ENCODE measurements at places on chromosomes 5 and 9.

GRCh38 chr5:178383301-178383918 is 150.8 kb upstream of the PHYKPL start:
- DNase-seq = no peak

- DNase-seq = no peak
Observed at GRCh38 chr9:124482431-124483031, 24.7 kb downstream of the NR5A1 start.

DNA sequence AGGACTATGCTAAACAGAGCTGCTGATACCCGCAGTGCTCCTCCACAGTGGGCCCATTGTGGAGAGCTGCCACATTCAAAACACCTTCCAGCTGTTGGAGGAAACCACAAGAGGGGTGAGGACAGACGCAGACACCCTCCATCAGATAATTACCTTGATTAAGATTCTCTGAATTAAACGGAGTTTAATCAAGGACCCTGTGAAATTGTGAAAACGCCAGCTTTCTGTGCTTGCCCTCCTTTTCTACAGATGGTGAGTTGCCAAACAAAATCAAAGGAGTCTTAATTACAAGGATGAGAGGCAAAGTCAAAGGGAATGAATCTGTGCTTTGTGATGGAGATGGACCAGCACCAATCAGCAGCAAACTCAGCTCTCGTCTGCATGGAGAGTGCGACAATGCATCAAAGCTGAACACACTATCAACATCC is 596.1 kb downstream of the ELAVL2 start:
- no peak for DNase-seq

- DNase-seq = no peak
Observed at GRCh38 chr9:95502248-95502647, 14.5 kb downstream of the PTCH1 start.

DNA sequence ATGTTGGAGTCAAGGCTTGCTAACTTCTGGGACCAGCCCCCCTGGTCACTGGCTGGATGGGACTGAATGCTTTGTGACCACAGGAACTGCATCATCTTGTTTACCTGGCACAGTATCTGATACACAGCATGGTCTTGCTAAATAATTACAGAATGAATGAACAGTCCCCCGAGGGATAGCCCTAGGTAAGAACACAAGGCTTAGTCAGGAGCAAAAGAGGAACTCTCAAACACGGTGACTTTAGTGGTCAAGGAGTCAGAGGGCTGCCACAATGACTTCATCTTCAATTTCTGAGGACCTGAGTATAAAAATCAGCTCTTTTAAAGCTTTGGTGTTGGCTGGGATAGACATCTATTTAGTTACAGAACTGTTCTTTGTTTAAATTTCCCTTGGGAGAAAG is 15.1 kb upstream of the CXCL14 start:
- no peak for DNase-seq

DNA sequence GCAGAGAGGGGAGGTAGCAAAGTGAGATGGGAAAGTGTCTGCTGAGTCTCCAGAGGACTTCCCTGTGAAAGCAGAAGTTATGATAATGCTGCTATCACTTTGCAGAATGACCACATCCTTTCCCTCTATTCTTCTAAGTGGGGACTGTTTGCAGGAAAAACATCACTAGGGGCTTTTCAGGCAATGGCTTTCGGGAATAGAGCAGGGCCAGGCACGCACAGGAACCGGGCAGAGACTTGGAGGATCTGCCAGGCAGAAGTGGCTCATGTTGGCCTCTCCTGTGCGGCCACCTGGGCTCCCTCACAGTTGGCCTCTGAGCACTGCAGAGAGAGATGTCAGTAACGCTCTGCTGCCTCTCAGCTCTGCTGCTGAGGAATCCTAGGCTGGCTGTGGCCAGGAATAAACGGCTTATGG is 214.7 kb downstream of the MAST4 start:
- no peak for DNase-seq

DNA sequence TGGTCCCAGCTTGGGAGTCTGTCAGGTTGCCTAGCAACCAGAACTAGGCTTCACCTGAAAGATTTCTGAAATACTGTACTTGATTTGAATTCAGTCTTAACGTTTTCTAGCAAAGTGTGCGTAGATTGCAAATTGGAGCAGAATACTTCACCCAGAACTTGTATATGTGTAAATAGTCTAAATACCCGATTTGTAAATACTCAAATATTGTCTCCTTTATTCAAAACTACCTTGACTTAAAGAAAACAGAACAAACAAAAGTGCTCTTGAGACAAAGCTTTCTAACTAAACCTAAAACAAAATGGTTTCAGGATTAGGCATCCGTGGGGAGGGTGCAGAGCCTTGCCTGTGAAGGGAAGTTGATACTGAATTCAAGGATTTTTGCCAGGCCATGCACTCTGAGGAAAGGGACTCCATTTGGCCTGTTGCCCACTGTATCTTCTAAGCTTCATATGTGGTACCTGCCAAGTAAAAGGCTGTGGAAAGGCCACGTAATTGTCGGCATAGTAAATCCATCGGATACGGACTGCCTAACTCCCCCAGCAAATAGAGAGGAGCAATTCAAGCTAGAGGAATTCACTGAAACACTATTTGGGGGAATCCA is 744 bp upstream of the HMGCS1 start:
- no peak for DNase-seq

DNA sequence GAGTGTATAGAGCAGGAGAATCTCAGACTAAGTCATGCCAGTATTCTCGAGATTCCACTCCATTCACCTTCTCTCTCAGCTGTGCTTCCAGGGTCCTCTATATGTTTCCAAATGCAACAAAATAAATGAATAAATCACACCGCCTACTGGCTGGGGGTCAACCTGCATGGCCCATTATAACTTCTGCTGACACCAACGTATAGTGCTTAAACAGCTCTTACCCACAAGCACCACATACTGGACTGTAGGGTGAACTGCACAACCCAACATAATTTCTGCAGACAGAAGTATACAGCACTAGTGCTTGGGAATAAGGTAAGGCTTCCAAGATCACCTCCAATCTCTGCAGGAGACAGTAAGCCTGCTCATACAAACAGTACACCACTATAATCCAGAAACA is 33.1 kb upstream of the HTR4 start:
- no peak for DNase-seq

DNA sequence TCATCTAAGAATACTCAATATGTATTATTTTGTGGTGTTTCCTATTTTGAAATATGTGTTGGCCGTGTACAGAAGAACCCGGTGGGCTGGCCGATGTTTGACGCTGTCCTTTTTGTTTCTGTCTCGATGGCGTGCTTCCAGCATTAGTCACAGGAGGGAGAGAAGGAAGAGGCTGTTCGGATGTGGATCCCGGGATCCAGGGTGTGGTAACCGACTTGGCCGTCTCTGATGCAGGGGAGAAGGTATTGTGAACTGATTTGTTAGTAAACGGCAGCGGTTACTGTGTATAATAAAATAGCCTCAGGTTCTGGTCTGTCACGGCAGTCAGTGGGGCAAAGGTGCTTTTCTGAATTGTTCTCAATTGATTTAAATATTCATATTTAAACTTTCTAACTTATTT is 275.0 kb downstream of the ARHGEF28 start:
- DNase-seq = no peak

DNA sequence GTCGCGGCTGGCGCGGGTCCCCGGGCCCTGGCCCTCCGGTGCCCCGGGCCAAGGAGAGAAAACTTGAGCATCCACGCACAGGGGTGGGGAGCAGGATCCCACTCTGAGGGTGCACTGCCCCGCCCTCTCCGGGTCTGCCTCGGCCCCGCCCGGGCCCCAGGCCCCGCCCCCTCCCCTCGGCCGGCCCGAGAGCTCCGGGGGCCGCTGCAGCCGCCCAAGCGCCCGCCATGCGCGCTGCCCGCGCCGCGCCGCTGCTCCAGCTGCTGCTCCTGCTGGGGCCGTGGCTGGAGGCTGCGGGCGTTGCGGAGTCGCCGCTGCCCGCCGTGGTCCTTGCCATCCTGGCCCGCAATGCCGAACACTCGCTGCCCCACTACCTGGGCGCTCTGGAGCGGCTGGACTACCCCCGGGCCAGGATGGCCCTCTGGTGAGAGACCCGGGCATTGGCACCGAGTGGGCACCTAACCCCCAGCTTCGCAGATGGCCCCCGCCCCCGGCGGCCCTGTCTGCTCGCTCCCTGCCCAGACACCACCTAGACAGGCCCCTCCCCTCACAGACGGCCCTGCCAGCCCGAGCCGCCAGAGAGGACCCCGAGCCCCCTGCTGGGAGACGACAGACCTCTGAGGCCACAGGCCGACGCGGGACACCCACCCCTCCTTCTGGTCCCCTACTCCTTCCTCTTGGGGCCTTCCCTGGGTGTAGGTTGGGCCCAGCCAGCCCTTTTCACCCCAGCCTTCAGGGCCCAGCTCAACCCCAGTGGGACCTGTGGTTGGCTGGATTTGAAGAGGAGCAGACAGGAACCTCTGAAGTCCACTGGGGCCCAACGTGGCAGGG is at the start of gene CERCAM:
Gene CERCAM, plus strand, starts transcription at position 207 of the 831 bp plus-strand sequence. Its CDS starts 21 bp downstream, at position 228.
- DNase-seq = peak; percentile 17

- no peak for DNase-seq
Observed at GRCh38 chr5:133534566-133534965, 77.8 kb downstream of the FSTL4 start.

- DNase-seq = no peak
Observed at GRCh38 chr5:176809544-176810080, 747 bp upstream of the UNC5A start.

GRCh38 chr5:153534102-153534501 is 43.6 kb downstream of the GRIA1 start:
- DNase-seq = no peak

- DNase-seq = no peak
Observed at GRCh38 chr5:126965061-126965475, 65.3 kb downstream of the MARCHF3 start.

DNA sequence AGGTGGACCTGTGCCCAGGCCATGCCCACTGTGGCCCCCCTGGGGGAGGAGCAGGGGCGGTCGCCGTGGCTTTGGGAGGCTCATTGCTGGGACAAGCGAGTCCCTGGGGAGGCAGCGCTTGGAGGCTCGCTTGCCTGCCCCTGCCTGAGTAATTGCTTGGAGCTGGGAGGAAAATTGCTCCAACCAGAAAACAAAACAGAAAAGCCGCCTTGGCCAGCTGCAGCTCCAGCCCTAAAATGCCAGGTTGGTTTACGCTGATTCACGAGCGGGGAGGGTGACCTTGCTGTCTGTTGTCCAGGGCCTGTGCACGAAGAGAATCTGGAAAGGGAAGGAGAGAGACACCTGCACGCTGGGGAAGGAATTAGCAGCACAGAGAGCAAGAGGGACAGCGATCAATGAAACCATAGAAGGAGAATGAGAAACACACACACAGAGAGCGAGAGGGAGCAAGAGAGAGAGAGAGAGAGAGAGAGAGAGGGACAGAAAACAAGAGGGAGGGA is 25.3 kb downstream of the NTNG2 start:
- DNase-seq = no peak

- no peak for DNase-seq
Observed at GRCh38 chr9:76876098-76876497, 29.8 kb downstream of the PRUNE2 start.

DNA sequence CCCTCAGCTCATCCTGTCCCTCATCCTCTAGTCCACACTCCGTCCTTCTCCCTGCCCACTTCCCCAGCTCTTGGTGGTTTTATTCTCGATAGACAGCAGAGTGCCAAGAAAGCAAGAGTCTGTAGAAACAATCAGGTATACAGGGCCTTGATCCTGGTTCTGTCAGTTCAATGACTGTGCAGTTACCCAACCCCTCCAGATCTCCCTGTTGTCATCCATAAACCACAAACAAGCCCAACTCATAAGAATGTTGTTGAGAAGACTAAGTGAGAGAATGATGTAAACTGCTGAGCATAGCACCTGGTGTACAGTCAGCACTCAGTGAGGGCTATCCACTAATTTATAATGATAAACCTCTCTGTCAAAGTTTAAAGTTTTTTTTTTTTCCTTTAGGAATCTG is 31.3 kb downstream of the ISL1 start:
- DNase-seq = no peak

GRCh38 chr5:124355928-124356327 is 390.5 kb downstream of the ZNF608 start:
- no peak for DNase-seq

GRCh38 chr5:51652980-51653379 is 269.7 kb downstream of the ISL1 start:
- DNase-seq = no peak

DNA sequence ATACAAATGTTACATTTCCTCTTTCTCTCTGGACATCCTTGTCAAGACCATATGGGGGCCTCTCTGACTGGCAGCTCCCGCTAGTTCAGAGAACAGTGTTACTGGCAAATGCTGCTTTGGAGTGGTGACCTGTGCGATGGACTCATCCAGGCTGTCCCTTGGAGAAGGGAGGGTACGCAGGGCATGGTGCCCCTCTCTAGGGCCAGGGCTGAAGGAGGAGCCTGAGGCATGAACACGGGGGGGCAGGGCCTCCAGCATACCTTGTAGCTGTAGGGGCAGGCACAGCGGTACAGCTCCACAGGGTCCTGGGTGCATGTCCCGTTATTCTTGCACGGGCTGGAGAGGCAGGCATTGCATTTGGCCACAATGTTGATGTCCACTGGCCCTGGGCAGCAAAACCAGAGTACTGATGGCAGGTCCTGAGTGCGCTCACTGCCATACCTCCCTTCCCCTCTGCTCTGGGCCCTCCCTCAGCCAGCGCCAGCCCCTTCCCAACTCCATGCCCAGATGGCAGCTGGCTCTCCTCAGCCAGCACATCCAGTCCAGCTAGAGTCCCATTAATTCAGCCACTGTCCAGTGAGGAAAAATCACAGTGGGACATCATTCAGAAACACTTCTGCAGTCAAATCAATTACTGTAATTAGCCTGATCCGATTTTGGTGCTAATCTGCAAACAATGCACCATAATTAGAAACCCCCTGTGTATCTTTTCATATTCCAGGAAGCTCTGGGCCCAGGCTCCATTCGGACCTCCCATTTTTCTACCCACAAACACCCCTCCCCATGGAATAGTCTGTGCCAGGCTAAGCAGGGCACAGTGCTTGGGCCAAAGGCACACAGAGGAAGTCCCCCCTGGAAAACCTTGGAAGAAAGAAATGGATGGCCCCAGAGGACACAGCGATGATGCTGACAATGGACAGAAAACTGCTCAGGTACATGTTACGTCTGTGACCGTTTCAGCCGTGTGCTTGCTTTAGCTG is 128.8 kb upstream of the PANK3 start:
- DNase-seq = no peak

GRCh38 chr5:32210151-32210550 is 36.0 kb upstream of the GOLPH3 start:
- DNase-seq = no peak

- no peak for DNase-seq
Observed at GRCh38 chr9:129218272-129218625, 40.2 kb upstream of the IER5L start.
